ENCODE measurements at places on chromosomes 2 and 18.

GRCh38 chr18:28174181-28174905 is 2.6 kb downstream of the CDH2 start:
- no peak for DNase-seq

DNA sequence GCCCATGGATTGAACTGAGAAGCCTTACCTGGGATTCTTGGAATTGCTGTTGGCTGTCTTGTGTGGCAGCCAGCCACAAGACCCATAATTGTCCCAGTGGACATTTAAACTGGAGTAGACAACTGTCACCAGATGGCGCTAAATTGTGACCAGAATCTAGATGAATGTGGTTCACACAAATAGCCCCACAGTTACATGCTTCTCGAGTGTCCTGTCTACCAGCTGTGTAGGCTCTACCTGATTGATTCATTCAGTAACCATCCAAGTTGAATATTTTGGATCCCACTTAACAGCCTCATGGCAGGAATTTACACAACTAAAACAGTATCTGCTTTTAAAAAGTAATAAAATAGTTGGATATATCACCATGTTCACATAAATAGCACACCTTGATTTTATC is 73.2 kb downstream of the MAP4K4 start:
- no peak for DNase-seq

GRCh38 chr2:238967978-238968360 is 120.1 kb downstream of the TWIST2 start:
- no peak for DNase-seq

DNA sequence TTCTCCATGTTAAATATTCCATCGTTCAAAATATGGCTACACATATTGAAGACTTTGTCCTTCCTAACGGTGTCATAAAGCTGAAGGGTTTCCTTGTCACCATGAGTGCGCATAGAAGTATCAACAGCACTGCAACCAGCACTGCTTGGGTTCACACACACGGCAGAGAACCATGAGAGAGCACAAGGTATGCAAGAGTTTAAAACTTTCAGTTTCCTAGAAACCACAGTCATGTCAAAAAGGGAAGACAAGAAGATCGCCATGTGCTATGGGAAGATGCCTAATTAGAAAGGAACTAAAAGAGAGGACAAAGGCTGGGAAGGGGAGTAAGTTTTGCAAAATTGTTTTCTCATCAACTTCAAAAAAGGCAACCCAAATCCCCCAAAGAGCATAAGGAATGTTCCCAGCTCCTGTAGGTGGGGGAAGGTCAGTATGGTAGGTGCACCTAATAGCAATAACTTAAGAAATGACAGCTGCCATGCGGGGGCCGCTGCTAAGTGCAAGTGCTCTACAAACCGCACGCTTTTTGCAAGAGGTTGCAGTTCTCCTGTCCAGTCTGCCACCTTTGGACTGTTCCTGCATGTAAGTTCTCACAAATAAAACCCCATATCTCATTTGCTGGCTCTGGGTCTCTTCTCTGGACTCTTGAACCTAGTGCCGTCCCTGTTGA is 136.8 kb downstream of the TMEM163 start:
- no peak for DNase-seq

- DNase-seq, result no peak
Measured at GRCh38 chr2:134073023-134073422, 180.8 kb upstream of the MGAT5 start.

DNA sequence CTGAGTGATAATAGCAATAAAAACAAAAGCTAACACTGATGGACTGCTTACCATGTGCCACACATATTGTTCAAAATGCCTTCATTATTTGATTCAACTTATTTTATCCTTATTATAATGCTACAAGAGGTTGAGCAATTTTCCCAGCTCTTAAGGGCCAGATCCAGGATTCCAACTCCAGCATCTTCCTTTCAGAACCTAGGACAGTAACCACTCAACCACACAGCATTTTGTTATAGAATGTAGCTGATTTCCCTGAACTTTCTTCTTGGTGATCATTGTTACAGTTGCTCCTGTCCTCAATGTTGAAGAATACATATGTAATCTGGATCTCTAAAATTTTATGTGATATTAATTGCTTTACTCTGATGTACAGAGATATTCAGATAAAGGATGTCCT is 341.7 kb downstream of the PIK3C3 start:
- DNase-seq, result no peak

DNA sequence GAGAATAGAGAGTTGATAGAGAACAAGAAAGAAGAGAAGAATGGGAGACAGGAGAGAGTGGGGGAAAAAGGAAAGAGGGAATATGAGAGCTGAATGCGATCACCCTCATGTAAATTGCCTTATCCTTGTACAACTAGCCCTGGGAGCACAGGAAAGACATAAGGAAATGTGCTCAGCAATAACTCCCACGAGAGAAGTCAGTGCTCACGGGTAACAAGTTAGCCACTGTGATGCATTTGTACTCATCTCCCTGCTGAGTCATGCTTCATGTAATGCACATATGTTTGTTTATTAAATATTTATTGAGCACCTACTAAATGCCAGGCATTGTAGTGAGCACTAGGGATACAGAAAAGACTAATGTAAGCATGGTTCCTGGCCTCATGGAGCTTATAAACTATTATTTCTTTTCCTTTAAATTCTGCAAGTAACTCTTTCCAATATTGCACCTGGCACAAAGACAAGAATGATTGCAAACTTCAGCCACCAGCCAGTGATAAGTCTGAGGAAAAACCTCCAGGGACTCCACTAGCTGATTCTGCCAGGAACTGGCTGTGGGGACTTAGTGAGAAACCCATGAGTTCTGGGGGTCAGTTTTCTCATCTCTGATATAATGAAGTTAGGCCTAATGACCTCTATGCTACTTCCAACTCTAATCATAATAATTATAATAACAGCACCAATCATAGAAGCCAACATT is 124.1 kb downstream of the LNPK start:
- DNase-seq, result no peak

DNA sequence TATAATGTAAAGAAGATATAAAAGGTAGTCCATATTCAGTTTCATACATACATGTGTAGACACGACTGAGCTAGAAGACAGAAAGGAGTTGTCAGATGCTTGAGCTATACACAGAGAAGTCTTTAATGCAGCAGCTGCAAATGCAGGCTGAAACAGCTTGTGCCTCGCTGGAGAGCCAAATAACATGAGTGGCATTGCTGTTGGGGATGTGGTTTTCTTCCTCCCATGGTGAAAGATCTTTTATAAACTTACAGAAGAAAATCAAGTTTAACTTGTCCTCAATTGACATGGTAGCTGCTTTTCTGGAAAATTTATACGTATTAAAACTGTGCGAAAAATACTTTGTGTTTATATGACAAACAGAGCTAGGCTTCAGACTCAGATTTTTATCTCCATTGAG is 16.4 kb upstream of the IL1R1 start:
- DNase-seq, result no peak

GRCh38 chr2:201806442-201807170 is at the start of gene CDK15:
Gene CDK15, plus strand, starts transcription at chr2:201806537. Its CDS starts 128 bp downstream, at chr2:201806665.
- DNase-seq, result peak; percentile 63

DNA sequence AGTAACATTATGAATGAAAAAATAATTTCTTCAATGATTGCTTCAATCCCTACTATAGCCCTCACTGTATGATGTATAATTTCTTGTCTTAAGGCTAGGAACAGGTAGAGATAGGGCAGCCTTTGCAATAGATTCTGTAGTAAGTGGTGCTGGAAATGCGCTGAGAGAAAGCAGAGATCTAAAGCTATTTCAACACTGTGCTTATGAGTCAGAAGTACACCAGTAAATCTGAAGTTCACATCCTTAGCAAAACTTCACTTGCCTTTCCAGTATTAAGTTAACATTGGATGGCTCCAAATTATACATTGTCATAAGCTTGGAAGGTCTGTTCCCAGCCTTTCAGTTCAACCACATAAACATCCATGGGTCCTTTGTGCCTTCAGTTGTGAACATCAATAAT is 178.2 kb upstream of the EPHA4 start:
- no peak for DNase-seq

GRCh38 chr2:65350651-65351056 is 81.7 kb downstream of the SPRED2 start:
- peak; percentile 14 for DNase-seq

DNA sequence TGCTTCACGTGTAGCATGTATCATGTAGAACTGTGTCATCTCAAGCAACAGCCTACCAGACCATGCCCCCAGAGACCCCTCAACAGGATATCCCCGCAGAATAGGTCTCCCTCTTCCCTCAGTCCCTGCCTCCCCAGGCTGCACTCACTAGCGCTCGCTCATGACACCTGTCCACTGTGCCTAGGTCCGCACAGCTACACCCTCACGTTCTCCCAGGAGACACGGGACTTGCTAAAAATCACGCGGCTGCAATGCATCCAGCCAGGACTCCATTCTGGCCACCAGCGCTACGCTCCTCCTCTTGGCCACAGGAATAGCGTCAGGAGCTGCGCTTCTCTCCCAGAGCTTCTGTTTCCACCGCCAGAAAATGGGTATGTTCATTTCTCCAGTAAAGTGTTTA is 2.5 kb downstream of the PXDN start:
- DNase-seq, result no peak

- no peak for DNase-seq
Measured at GRCh38 chr18:23912356-23912755, 102.2 kb upstream of the TTC39C start.

GRCh38 chr2:191626497-191627151 is 51.3 kb upstream of the NABP1 start:
- no peak for DNase-seq

DNA sequence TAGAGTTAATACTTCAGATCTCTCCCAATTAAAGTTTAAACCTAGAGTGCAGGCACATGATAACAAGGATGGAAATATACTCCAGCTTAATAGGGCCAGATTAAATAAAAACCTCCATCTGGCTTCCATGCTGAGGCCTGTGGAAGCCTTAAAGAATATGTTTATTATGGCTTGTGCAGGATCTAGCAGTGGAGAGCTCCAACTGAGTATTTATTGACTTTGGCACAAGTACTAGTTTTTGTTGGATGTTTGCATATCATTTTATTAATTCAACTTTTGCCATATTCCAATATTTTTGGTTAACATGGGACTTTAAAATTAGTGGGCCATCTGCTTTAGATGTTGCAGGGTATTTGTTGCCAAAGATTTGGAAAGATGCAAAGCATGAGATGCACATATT is 860.4 kb upstream of the SOX11 start:
- no peak for DNase-seq

- DNase-seq, result no peak
Measured at GRCh38 chr2:238945433-238946150, 97.7 kb downstream of the TWIST2 start.

GRCh38 chr2:118774458-118775133 is 72.9 kb downstream of the EN1 start:
- DNase-seq, result peak; percentile 58

DNA sequence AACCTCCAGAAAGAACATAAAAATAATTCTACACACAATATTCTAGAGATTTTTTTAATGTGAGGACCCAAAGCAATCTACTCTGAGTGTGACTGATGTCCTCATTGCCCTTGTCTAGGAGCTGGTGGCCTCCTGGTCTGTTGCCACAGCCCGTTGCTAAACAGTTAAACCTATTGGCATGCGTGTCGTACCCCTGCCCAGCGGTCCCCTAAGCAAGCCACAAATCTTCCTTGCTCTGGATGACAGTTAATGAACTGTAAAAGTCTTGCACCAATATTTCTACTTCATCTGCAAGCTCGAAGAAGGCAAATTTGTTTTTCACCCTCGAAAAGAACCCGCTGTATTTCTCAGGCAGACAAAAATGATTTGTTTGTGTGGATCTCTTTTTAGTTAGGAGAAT is 489.1 kb upstream of the MEX3C start:
- DNase-seq, result peak; percentile 15

Measured in right kidney (tissue), 9 donors.